ENCODE measurements at places on chromosomes 6 and 20.

GRCh38 chr20:37868851-37869333 is 34.0 kb upstream of the VSTM2L start:
- no peak for DNase-seq

GRCh38 chr6:88472851-88473525 is 306.8 kb upstream of the CNR1 start:
- no peak for DNase-seq

DNA sequence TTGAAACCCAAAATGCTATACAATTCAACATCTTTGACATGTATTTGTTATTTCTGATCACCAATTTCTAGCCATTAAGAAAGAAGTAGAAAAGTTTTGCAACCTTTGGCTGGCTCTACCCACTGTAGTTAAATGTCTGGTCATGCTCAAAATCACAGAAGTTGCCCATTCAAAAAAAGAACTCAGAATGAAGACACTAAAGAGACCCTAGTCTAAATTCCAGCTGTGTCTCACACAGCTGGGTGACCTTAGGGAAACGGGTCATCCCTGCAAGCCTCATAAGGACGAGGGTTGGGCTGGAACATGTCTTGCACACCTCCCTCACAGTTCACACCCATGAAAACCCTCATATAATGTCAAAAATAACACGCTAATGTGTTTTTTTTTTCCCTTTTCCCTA is 10.3 kb downstream of the FOXQ1 start:
- DNase-seq: no peak

GRCh38 chr20:4912380-4913142 is 88.7 kb downstream of the SLC23A2 start:
- DNase-seq: no peak

GRCh38 chr6:79538106-79538971 is 1.1 kb upstream of the LCA5 start:
- DNase-seq: no peak

GRCh38 chr6:129555206-129555832 is 154.7 kb downstream of the ARHGAP18 start:
- DNase-seq: no peak

- DNase-seq: no peak
Observed at GRCh38 chr6:11215773-11216172, 16.7 kb downstream of the NEDD9 start.

Measured in SIG-M5 (cell line).